ENCODE measurements at places on chromosomes 4 and X.

- no peak for DNase-seq
Observed at GRCh38 chr4:45082101-45082500, 355.7 kb upstream of the GNPDA2 start.

DNA sequence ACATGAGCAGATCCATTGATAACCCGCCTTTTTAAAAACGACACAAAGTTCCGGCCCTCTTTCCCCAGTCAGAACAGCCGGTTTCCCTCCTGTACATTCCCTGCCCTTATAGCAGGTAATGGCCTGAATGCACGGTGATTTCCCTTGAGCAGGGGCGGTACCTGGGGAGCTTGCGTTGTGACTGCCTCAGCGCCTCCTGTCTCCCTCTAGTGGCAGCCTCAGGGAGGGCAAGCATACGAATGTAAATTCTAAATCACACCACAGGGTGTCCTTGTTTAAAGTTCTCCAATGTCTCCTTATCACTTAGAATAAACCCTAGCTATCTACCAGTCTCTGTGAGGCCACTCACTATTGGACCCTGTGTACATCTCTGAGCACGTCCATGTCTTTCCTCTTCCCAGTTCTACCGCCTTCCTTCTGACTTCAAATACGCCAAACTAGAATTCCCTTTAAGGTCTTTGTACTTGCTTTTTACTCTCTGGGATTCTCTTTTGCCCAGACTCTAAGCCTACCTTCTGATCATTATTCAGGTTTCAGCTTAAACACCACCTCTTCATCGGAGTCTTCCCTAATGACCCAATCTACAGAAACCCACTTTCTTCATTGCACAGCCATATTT, 18.4 kb upstream of the LDB2 start:
- DNase-seq = peak; percentile 21

DNA sequence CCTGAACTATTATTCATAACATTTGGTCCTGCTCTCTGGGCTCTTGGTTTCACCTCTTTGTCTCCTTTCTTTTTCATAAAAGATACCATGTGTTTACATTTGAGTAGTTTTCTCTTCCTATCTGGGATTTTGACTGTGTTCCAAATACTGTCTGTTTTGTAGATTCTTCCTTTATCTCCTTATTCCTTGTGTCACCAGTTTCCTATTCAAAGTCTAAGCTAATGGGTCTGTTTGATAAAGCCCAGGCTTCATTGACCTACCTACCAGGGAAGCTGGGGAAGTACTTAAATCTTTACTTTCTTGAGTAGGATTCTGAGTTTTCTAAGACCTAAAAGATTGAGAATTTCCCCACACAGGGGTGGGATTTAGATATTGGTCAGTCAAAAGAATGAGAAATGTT, 409.5 kb downstream of the RAPGEF2 start:
- no peak for DNase-seq

GRCh38 chrX:123818243-123818642, 41.6 kb upstream of the XIAP start:
- DNase-seq = peak; percentile 49

GRCh38 chr4:76570141-76570973, 135.3 kb downstream of the SHROOM3 start:
- DNase-seq = no peak

GRCh38 chrX:103461156-103461555, 58.1 kb downstream of the RAB40A start:
- no peak for DNase-seq

DNA sequence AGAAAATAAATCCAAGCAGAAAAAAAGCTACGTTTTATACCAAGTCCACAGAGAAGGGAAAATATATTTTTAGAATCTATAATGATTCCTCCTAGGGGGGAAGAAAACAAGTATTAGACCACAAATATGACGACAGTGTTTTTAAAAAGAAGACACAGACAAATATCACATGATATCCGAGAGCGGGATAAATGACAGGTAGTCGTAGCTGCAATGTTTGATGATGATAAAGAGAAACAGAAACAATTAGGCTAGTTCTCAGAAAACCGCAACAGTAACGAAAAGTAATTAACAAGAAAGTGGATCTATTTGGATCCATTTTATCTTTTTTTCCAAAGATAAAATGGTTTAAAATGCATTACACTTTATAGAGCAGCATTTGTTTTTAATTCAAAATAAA, 918 bp downstream of the HAUS3 start:
- DNase-seq = peak; percentile 33

- no peak for DNase-seq
Observed at GRCh38 chrX:127038065-127038464, 218.5 kb downstream of the PRR32 start.

- peak; percentile 91 for DNase-seq
Observed at GRCh38 chr4:76301068-76301774, 5.3 kb upstream of the STBD1 start.

- no peak for DNase-seq
Observed at GRCh38 chr4:24321616-24322015, 262.7 kb downstream of the DHX15 start.

GRCh38 chr4:158169931-158170690, 2.7 kb downstream of the GASK1B start:
- peak; percentile 65 for DNase-seq

GRCh38 chr4:153652051-153652784, 31.9 kb upstream of the TLR2 start:
- peak; percentile 94 for DNase-seq

DNA sequence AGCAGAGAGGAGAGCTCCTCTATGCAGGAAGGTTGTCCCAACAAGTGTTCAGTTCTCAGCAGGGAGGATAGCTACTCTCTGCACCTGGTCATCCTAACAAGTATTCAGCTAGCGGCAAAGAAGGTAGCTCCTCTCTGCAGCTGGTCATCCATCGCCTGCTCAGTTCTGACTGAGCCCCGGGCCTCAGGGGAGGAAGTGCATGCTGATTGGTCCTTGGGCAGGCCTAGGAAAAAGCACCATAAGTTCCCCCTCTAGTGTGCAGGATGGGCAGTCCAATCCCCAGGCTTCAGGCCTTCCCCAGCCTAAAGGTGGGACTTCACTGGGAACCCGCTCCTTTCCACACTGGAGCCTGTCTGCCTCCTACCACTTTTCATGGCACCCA, 4.4 kb upstream of the FBXW7 start:
- DNase-seq = no peak

DNA sequence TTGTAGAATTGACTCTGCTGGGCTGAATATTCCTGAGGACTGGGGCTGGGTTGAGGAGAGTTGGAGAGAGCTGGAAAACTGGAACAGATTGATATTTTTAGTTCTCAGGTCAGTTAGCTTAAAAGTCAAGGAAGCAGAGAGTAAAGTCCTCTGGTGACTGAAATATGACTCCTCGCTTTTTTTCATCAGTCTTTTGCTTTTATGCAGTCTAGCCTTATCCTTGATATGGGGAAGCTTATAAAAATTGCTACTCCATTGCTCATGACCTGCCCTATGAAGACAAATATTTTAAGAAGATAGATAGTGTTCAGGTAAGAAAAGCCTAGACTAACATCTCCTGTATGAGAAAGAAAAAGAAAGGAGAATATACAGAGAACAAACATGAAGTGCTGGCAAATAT, 152.7 kb downstream of the C4orf33 start:
- no peak for DNase-seq

- no peak for DNase-seq
Observed at GRCh38 chr4:179292468-179292867, 1850.2 kb upstream of the AGA start.

GRCh38 chr4:16617435-16617834, 281.0 kb downstream of the LDB2 start:
- no peak for DNase-seq

GRCh38 chr4:121881158-121881557, 10.9 kb upstream of the BBS7 start:
- DNase-seq = peak; percentile 61

GRCh38 chrX:150715184-150715583, 22.0 kb downstream of the MTMR1 start:
- peak; percentile 36 for DNase-seq

GRCh38 chr4:9704551-9705332, 76.7 kb upstream of the DRD5 start:
- DNase-seq = no peak

GRCh38 chr4:147596377-147596776, 20.8 kb upstream of the TMEM184C start:
- DNase-seq = no peak

DNA sequence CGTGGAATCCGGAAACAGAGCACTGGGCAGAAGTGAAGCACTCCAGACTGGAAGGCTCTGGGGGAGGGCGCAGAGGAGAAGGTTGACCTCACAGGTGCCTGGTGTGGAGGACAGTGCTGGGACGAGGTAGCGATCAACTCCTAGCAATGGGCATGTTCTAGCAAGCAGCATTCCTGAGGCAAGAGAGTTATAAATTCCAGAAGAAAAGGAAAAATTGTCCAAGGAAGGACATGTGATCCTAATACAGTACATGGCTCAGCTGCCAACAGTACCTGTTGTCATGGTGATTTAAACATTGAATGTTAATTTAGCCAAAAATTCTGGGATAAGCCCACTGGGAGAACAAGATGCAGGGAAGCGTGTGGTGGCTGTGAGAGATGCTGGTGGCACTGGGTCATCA, 8.2 kb downstream of the ARHGAP4 start:
- DNase-seq = no peak

DNA sequence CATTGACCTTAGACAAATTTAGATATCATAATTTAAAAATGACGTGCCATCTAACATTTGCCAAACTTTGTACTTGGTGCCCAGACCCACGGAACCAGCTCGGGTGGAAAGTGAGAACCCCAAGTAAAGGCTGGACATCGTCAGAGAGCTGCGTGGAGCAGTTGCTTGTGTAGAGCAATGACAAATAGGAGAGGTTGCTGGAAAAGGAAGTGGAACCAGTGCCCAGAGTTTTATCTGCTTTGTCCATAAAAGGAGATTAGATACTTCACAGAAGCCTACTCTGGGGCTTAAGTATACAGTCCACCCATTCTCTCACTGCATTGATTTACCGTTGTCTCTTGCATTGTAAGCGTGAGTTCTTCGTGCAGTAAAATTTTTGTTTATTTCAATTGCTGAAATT, 5.4 kb upstream of the TBC1D1 start:
- DNase-seq = peak; percentile 60

DNA sequence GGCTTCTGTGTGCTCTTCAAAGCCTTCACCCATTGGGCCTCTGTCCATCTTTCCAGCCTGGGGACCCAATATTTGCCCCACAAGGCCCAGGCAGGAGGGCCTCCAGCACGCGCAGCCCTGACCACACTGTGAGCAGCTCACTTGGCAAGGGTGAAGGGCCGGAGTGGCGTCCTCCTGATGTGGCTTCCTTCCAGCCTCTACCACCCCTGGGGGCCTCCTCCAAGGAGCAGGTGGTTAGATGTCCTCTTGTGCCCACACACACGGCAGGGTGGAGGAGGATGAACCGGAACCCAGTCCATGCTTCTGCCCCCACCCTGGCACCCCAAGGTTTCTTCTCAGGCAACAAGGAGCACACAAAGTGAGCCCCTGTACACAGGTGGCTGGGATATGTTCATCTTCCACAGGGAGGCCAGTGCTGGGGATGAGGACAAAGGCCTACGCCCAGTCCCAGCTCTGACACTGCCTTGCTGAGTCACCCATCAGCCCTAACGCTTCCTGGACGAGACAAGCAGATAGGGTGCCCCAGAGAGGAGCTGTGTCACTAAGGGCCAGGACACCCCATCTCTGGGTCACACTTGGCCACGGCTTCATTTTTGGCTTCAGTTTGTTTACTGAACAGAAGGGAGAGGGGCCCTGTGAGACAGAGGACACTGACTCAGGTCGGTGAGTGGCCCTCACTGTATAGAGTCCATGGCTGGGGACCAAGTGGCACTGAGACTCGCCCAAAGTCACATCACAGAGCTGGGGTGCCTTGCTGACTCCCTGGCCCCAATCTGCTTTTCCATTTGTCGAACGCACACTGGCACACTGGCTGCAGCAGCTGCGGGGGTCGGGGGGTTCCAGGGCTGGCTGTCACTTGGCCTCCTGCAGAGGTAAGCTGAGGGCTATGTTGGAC, 1.9 kb downstream of the UBL4A start:
- peak; percentile 53 for DNase-seq

GRCh38 chr4:46946919-46947536, 38.0 kb upstream of the COX7B2 start:
- DNase-seq = no peak

DNA sequence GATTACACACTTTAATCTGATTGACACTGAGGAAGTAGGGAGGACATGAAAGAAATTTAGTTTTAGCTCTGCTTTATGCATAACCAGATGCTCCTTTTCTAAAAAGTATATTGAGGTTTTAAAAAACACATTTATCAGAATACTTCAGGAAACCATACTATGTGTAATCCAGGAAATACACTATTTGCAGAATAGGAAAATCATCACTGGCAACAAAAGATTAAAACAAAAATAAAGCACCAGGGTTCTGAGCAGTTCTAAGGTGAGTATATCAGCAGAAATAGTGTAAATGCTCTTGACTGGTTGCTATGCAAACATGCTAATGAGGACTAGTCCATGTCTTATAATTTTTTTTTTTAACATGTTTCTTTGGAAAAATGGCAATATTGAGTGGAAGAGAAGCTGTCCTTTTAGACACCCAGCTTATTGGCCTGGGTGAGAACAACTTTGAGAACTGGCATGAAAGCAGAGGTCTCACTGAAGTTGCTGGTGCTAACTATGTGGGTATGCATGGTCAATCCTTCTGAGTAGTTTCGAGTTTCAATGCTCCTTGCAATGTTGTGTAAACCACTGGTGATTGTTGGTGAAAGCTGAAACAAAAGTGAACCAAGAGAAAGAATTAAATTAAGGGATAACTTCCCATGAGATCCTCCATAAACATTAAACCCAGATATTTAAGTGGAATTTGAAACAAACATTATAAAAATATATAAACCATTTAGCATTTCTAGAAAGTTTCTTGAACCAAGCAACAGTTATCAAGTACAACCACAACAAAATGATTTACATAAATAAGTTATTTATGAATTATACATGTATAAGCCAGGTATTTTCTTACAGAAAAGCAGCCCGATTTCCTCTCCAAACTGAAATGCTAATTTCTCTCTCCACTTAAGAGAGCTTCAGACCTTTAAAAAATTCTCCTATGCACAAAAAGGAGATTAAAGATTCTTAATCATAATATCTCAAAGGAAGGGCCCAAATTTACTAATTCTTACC, 20.4 kb upstream of the SCD5 start:
- no peak for DNase-seq

DNA sequence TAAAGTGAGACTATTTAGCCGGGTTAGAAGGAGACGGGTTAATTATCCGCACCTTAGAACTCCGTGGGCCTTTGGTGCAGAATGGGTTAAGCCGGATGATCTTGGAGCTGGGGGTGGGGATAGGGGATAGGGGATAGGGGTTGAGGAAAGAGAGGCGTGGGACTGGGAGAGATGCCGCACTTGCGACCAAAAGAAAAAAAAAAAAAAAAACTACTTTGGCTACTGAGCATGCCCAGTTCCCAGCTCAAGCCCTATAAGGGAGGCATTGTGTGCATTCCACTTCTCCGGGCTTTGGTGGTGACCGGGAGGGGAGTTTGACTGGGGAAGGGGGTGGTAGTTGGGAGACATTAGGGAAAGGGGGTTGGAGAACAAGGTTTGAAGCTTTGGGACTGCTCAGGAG, at the start of gene SLITRK4:
Gene SLITRK4 (minus strand): TSS at position 187 of the 400 bp plus-strand sequence. CDS start 4,993 bp downstream, outside the sequence.
- no peak for DNase-seq

DNA sequence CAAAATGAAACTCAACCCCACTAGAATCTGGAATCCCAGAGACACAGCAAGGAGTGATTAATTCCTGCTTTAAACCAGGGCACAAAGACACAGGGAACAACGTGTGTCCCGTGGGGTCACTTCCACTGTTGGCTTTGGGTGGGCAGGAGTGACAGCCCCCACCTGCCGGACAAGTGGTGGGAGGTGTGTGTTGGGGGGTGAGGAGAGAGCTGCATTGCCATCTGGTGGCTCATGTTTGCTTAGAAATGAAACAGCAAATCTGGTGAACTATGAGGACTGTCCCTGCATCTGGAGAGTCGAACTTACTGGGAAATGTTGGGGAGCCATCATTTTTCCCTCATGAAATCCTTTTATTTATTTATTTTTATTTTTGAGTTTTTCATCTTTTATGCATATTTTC, 75.9 kb upstream of the AFAP1 start:
- no peak for DNase-seq

Data from inflammatory macrophage treated with lipopolysaccharide for 4 hours (primary cell).